ENCODE measurements at places on chromosomes 4 and X.

GRCh38 chrX:42615161-42615563 is 162.8 kb downstream of the PPP1R2C start:
- DNase-seq, result no peak

- DNase-seq, result peak; percentile 21
Measured at GRCh38 chrX:130539721-130540321, 138.0 kb downstream of the RBMX2 start.

- no peak for DNase-seq
Measured at GRCh38 chr4:113788888-113789287, 27.4 kb upstream of the CAMK2D start.

DNA sequence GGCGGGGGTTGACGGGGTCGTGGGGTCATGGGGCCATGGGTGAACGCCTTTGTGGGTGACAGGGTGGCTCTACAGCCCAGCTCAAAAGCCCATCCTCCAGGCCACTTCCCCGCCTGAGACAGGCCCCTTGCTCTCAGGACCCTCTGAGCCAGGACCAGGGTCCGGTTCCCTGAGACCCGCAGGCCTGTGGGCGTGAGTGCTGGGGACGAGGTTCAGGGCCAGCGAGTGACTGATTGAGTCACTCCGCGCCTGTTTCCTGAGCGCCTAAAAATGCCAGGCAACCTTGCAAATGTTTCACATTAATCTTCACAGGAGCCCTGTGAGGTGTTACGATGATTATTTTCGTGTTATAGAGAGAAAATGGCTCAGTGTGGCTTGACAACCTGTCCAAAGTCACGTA is 97.8 kb downstream of the ZNF674 start:
- no peak for DNase-seq

- no peak for DNase-seq
Measured at GRCh38 chr4:98706200-98706813, 47.9 kb upstream of the TSPAN5 start.

DNA sequence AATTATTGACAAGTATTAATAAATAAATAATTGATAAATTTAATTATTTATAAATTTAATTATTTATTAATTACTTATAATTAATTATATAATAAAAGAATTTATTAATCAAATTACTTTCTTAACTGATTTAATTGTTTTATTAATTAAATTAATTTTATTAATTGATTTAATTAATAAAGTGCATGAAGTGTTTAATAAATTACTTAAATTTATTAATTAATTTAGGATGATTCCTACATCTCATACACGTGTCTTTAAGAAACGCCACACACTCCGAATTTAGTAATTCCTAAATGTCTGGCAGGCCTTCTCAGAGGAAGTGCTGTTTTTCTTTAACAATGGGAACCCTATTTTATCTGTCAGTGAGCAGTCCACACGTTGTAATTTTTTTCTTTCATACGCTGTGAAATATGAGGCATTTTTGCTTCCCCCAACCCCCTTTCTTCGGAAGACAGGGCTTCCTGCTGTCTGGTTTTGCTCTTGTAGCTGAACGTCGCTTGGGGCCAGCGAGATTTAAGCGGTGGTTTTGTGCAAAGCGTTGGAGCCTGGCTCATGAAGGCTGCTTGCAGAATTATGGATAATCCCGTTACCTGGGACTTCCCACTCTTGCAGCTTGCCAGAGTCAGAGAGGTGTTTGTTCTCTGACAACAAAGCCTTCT is 46.8 kb downstream of the CRLF2 start:
- DNase-seq, result no peak

GRCh38 chr4:104532677-104533076 is 38.0 kb upstream of the CXXC4 start:
- DNase-seq, result no peak

DNA sequence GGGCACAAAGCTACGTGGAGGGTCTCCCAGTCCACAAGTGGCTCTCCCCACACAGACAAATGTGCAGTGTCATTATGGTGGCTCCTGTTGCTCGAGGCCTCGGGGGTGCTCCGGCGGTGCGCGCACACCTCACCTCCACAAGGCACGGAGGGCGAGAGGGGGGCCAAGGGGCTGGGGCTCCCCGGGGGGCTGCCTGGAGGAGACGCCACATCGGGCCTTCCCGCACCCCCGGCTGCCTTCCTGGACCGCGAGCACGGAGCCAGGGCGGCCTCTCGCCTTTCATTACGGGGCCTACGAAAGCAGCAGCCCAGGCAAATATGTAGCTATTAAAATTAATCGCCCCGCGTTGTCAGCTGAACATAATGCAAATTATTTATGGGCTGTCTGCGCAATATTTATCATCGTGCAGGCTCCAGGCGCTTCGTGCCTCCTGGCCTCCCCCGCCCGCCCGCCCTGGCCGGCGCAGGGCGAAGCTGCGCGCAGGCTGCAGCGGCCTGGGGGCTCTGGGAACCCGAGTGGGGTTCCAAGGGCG is 70.8 kb upstream of the BCOR start:
- no peak for DNase-seq

DNA sequence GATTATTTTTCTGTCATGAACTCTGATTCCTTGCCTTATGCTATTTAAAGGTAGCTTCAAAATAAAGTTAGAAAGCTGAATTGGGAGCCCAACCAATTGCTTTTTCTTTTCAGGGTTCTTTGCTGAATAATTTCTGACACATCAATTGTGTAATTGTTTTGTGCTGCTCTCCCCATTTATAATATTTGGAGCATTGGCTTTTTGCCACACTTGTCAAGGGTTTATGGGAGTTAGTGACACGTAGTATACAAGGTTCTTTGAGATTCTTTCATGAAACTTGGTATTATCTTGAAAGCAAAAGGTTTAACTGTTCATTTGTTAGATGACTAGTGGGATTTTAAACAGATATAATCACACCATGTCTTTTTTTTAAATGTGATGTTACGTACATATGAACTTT is 80.9 kb downstream of the POLA1 start:
- no peak for DNase-seq

- DNase-seq, result no peak
Measured at GRCh38 chrX:50115973-50116372, 84.8 kb downstream of the AKAP4 start.

GRCh38 chrX:135528254-135528653 is 7.8 kb downstream of the INTS6L start:
- DNase-seq, result no peak

GRCh38 chrX:151552743-151553142 is 10.7 kb upstream of the PASD1 start:
- DNase-seq, result no peak
